ENCODE measurements at places on chromosomes 13 and 19.
A peak's percentile ranks its signal among the peaks of the same experiment; 100 is the strongest.

GRCh38 chr13:72890546-72890945 is 108.6 kb downstream of the PIBF1 start:
- DNase-seq = no peak

- DNase-seq = no peak
These were observed 353.6 kb upstream of the GPC6 start for GRCh38 chr13:92873029-92873428.

DNA sequence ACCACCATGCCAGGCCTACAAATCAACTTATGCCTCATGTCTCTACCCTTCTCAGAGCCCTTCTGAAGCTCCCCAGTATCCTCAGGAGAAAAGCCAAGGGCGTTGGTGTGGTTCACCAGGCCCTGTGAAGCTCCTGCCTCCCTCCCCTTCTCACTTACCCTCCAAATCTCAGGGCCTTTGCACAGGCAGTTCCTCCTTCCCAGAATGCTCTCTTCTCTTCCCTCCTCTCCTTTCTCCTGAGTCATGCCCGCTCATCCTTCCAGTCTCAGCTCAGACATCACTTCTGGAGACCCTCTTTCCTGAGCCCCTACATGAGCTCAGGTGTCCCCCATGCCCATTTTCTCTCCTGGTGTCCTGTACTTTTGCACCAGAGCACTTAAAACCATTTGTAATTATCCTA is 20.5 kb downstream of the HIF3A start:
- DNase-seq = no peak

DNA sequence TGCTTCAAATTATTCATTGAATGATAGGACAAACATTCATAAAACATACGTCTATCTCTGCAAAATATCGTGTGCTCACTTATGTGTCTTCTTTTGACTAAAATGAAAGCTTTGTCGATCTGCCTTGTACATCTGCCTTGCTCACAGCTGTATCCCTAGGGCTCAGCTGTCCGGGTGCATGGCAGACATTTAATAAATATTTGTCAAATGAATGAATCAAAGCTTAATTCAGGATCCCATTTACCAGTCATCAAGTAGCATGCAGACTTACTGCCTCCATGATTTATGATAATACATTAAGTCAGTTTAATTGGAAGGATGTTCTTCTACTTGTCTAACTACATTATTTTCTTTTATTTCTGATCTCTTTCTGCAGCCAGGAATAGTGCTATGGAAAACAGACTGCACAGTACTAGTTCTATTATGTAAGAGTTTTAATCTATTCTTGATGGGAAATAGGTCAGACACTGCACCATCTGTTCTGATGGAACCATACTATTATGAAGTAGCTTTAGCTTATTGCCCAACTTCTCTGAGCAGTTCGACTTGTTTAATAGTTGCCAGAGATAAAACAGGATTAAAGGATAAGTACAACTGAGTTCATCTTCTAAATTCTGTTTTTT is 13.2 kb downstream of the SLC46A3 start:
- DNase-seq = no peak

DNA sequence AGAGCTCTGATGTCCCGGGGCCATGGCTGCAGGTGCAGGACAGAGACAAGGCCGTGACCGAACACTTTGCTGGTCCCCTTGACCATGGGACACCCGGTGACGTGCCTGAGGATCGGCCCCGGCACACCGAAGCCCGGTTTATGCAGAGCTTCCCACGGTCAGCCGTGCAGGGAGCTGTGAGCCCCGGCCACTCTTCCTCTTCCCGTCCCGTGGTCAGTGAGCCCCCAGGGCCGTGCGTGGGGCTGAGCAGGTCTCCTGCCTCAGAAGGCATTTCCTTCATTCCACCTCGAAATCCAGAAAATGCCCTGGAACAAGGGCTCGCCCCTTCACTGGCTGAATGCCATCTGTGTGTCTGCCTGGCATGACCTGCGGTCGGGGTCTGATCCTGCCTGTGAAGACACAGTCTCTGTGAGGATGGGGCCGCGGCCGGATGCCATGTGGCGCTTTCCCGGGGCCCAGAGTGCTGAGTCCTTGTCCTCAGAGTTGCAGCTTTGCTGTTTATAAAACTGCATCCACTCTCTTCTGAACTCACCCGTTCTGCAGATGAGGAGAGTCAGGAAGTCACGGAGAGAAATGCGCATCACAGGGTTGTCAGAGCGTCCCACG is 16.9 kb downstream of the MCF2L start:
- DNase-seq = no peak

GRCh38 chr13:94542917-94543316 is 53.0 kb downstream of the TGDS start:
- no peak for DNase-seq

- no peak for DNase-seq
These were observed 724.0 kb upstream of the MIR17HG start for GRCh38 chr13:90623318-90624011.

DNA sequence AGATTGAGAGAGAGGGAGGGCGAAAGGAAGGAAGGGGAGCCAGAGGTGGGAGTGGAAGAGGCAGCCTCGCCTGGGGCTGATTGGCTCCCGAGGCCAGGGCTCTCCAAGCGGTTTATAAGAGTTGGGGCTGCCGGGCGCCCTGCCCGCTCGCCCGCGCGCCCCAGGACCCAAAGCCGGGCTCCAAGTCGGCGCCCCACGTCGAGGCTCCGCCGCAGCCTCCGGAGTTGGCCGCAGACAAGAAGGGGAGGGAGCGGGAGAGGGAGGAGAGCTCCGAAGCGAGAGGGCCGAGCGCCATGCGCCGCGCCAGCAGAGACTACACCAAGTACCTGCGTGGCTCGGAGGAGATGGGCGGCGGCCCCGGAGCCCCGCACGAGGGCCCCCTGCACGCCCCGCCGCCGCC is at the start of gene TNFSF11:
TNFSF11 (plus strand) TSS at position 142 of the 400 bp plus-strand sequence; CDS start at position 294, 152 bp downstream.
- peak; percentile 19 for DNase-seq

GRCh38 chr19:1000095-1000494 is at the start of gene GRIN3B:
Gene GRIN3B, plus strand, starts transcription at chr19:1000419. Its CDS starts 19 bp downstream, at chr19:1000438.
- DNase-seq = peak; percentile 66

DNA sequence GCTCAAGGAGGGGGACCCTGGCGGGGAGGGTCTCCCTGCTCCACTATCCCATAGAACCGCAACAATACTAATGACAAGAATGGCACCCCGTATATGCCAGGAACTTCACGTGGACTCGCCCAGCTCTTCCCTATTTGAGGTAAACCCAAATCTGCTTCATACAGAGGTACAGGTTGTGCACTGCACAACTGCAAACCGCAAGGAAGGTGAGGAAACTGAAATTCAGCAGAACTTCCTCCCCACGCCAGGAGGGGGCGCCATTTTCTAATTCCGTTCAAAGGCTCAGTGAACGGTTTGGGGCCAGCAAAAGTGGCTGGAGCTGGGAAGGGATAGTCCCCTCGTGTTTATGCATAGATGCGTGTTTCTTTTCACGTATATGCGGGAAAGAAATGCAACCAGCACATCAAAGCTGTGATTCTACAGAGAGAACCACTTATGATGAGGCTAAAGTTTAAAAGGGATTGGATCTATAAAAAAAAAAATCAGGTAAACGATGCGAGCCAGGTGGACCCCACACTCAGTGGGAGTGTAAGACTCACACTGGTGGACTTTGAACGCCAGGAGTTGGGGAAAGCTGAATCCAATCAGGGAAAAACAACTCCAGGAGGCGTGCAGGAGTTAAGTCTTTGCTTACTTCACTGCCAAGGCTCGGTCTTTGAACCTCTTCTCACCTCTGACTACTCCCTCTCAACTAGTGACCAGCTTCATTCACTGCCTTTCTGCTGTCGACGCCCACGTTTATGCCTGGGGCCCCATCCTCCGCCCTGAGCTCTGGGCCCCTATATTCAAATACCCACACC is 20.3 kb downstream of the C19orf81 start:
- DNase-seq = peak; percentile 28

GRCh38 chr19:633786-634639 is 676 bp upstream of the POLRMT start:
- no peak for DNase-seq

DNA sequence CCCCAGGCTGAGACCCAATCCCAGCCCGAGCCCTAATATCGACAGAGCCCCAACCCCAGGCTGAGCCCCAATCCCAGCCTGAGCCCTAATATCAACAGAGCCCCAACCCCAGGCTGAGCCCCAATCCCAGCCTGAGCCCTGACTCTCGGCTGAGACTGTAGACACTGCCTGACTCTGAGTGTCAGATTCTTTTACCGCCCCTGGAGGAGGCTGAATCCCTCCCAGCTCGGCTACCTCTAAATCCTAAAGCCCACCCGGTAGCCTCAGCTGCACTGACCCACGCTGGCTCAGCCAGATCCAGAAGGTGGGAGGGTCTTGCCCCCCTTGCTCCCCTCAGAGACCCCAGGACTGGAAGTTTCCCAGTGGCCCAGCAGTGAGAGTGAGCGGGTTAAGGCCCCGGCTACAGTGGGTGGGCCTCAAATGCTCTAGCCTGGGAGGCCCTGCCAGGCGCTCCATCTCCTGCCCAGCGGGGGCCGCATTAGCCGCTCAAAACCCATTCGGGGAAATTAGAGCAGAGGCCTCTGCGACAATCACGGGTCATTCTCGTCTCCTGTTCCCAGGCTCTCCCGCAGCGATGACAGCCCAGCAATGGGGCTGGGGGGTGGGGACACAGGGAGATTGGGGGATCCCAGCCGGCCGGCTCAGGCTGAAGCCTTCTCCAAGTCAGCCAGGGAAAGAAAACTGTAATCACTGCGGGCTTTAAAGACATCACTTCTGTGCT is 43.8 kb downstream of the ZNRF4 start:
- DNase-seq = no peak

- no peak for DNase-seq
These were observed 76.9 kb downstream of the OLFM4 start for GRCh38 chr13:53105477-53105876.

DNA sequence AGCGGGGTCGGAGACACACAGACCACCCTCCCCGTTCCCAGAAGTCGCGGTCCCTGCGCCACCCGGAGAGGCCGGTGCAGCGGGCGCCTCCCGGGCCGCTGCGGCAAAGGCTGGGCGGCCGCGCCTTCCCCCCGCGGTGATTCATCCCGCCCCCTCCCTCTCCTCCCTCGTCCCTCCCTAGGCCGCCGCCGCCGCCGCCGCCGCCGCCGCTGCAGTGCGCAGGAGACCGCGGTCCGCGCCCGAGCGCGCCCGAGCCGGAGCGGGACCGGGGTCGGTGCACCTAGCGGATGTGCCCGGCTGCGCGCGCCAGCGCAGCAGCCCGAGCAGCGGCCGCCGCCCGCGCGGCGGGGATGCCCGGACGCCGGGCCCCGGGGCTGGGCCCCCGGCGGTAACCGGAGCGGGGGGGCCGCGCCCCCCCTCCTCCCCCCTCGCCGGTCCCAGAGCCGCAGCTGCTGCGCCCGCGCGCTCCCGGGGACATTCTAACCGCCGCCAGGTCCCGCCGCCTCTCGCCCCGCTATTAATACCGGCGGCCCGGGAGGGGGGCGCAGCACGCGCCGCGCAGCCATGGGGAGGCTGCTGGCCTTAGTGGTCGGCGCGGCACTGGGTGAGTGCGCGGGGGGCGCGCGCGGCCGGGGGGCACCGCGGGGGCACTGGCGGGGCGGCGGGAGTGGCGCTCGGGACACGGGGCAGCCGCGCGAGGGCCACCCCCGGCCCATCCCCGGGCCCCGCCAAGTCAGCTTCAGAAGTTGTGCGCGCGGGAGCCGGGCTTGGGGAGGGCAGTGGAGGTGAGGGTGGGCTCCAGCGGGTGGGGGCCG is at the start of gene SCN1B:
SCN1B (plus strand) TSS at position 214 of the 815 bp plus-strand sequence; CDS start at position 565, 351 bp downstream.
- peak; percentile 69 for DNase-seq

DNA sequence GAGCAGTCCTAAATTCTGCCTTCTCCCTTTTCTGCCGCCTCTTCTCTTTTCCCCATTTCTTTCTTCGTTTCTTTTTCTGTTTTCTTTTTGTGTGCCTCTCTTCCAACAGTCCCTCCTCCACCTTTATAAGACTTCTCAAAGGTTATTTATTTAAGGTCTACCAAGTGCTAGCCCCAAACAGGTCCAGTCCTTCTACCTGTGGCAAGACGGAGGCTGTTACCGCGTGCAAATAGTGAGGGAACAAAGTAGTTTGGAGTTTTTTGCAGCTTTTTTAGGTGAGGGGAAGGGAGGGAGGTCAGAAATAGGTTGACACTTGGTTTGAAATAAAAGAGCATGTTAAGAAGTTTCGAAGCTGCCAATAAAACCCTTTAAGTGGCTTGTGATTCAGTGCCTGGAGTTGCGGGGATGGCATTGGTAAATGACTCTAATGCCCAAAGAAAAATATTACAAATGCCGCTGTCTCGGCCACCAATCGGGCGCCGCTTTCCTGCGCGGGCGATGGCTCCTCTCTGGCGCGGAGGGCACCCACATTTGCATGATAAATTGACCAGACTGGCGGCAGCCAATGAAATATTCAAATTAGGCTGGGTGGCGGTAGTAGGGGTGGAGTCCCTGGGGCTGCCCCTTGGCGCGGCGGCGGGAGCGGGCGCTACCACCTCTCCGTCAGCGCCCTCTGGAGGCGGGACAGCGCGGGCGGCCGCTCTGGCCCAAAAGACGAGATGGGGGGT is 7.5 kb upstream of the TSHZ3 start:
- peak; percentile 65 for DNase-seq

GRCh38 chr19:18637673-18638630 is 1.1 kb downstream of the KLHL26 start:
- DNase-seq = no peak

DNA sequence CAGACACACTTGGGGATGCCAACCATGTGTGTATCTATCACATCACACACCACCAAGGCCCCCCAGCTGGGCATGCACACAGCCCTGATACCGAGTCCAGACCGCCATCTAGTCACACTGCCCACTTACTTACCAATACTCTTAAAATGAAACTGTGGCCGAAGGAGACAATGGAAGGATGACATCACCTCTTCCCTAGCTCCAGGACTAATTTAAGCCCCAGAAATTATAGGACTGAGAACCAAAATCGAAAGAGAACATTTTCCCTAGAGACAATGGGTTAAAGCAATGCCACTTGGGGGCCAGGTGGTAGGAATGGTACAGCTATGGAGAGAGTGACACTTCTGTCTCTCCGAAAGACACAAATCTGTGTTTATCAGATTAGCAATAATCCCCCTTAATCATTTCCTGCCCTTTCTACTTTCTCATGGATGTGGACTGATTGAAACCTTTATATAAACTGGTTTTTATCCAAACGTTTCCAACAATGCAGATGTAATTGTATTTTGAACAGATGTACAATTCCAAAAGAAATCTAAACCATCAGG is 663 bp upstream of the GGACT start:
- DNase-seq = no peak

- DNase-seq = no peak
These were observed 1005.8 kb upstream of the ATXN8OS start for GRCh38 chr13:69101841-69102240.

DNA sequence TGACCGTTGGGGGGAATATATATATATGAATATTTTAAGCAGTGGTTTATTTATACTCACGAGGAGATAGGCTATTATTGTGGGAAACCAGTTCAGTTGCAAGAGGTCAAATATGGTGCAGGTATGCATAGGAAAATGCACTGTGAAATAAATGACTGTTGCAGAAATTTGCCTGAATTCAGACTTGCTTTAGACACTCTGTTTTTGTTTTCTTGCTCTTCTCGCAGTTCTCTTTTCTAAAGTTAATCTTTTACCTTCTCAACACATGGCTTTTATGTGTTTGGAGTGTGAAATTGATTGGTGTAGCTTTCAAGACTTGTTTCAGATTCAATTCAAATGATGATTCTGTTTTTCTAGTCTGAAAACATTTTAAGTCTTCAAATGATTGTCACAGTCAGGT is 109.7 kb downstream of the LRCH1 start:
- no peak for DNase-seq

GRCh38 chr19:23986623-23987022 is 71.9 kb downstream of the ZNF726 start:
- no peak for DNase-seq
